ENCODE measurements at places on chromosomes 12 and 14.

- no peak for DNase-seq
Observed at GRCh38 chr12:90275088-90275487, 566.5 kb upstream of the ATP2B1 start.

DNA sequence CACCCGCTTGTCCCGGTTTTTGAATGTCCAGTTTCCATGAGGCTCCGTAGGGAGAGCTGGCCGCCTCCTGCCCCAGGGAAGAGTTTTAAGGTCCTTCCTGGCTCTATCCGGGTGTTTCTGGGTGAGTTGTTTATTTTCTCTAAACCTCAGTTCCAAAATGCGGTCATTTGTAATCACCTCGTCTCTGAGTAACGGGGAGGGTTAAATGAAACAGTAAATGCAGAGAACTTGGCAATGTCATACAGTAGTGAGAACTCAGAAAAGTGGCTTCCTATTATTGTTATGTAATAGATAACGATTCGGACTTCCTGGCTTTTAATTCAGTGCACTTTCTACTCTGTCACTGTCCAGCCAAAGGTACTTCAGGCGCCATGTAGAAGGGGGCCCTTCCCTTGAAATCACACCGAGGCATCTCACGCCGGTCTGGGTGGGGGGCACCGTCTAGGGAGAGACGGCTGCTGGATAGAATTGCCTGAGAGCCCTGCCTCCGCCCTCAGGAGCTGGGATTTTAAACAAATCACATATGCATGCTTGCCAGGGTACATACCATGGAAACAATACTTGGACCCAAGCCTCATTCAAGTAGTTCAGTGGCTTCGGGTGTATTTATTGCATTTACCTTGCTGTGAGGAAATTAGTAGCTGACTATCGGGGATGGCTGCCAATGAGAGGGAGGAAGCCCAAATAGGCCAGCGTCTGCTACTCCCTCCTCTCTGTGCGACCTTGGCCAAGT, 26.4 kb downstream of the NOS1 start:
- no peak for DNase-seq

GRCh38 chr12:124168016-124168786, 126.7 kb upstream of the RFLNA start:
- no peak for DNase-seq

DNA sequence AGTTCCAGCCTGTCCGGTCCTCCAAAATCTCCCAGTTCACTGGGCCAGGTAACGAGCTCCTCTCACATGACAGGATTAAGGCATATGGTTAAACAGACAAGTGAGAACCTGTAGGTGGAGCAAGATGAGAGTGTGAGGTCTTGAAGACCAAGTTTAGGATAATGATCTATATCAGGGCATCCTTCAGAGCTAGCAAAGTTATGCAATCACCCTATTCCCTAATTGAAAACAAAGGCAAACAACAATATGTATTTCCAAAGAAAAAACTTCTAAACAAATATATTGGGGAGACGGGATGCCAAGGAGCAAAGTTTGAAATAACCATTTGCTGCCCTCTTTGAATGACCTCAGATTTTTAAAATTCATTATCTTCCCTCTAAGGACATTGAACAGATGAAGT, 571.2 kb downstream of the BCL11B start:
- DNase-seq, result no peak

DNA sequence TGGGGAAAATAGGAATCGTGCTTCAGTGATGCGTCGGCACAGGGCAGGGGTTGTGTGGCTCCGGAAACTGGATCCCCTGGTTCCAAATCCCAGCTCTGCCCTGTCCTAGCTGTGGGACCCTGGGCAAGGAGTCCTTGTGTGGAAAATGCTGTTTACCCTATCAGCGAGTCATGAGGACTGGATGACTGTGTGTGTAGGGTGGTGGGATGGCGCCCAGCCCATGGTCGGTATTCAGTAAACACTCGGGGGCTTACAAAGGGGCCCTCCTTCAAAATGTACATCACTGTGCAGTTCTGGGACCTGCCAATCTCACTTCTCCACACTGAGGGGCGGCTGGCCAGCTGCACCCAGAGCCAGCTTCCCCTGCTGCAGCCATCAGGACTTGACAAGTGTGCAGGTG, 24.4 kb downstream of the BRI3BP start:
- DNase-seq, result no peak

DNA sequence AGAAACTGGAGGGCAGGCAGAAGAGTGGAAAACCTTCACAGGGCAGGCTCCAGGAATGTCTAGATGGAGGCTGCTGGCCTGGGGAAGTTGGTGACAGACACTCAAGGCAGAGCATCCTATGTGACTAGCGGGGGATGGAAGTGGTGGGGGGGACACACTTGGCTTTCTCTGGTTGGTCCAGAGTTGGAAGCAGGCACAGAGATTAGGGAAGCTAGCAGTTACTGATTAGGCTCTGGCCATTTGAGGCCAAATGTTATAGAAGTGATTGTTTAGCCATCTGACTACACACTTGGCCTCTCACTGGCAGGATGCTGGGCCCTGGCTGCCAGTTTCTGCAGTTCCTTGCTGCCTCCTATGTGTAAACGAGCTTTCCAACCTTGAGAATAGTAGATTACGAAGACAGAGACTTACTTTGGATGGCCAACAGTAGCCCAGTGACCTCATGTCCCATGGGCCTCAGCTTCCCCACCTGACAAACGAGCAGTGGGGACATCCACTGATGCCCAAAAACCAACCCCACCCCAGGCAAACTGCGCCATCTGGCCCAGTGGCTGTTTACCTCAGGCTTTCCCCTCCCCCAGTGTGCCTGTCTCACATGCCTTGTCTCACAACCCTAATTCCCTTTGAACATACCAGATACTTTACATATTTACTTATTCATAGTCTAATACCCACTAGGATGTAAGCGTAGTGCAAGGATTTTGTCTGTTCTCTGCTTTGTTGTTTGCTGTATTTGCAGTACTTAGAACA, 102.7 kb downstream of the PAPLN start:
- no peak for DNase-seq

GRCh38 chr14:58639842-58640484, 2.2 kb downstream of the DACT1 start:
- DNase-seq, result peak; percentile 27

Data from Panc1 (cell line).